ENCODE measurements at places on chromosomes 1 and 21. TPM values are rescaled to one million over a fixed set of nuclear protein-coding genes. Genes with fewer than 3 reads are reported as not detected.

Gene FCER1G
- 0.59 TPM for total RNA-seq

Gene FAM110D
- total RNA-seq: not detected

Gene PPFIA4
- 24.6 TPM for total RNA-seq

Gene CD1D
- total RNA-seq: 3.0 TPM

Gene GUCA2B
- not detected for total RNA-seq

Gene FCRL1
- not detected for total RNA-seq

Gene ADGRB2
- 28.5 TPM for total RNA-seq

Gene LIN28A
- not detected for total RNA-seq

Gene TMEM200B
- 5.6 TPM for total RNA-seq

Gene CYP4Z1
- not detected for total RNA-seq

Gene CFHR5
- not detected for total RNA-seq

Gene HEATR1
- total RNA-seq: 33.6 TPM

Gene KCND3
- total RNA-seq: 0.14 TPM

Gene RBP7
- total RNA-seq: not detected

Gene AKR7A3
- 0.28 TPM for total RNA-seq

Gene RASSF5
- total RNA-seq: 2.4 TPM

Gene LPAR3
- 1.5 TPM for total RNA-seq

Gene PPP1R15B
- total RNA-seq: 30.8 TPM

Gene UBXN10
- total RNA-seq: not detected

Gene TMEM59
- total RNA-seq: 313 TPM
